IMR-90 (cell line): ENCODE measurements at places on chromosomes 16 and 17.

GRCh38 chr17:32319548-32319905, 22.4 kb downstream of the C17orf75 start:
- peak; percentile 41 for DNase-seq

DNA sequence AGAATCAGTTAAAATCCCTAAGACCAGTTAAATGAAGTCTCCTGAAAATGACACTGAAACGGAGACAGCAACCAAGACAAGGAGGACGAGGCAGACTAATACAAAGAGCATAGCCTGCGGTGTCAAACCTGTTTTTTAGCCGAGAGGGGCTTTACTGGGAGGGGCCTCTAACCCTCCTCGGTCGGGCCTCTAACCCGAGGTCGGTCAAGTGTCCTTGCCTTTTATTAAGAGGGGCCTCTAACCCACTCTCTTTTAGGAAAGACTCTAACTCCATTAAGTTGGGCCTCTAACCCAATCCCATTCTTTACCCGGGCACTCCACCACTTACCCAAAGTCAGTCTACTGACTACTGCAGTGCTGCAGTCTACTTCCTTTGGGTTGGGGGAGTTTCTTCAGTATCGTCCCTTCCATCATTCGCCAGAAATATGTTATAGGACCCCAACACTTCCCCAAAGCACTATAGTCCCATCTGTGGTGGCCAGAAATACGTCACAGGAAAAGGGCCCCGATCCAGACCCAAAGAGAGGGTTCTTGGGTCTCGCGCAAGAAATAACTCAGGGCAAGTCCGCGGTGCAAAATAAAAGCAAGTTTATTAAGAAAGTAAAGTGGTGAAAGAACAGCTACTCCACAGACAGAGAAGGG, 39.2 kb upstream of the ARL4D start:
- no peak for DNase-seq

GRCh38 chr17:69567130-69567529, 152.6 kb downstream of the MAP2K6 start:
- DNase-seq = peak; percentile 31

DNA sequence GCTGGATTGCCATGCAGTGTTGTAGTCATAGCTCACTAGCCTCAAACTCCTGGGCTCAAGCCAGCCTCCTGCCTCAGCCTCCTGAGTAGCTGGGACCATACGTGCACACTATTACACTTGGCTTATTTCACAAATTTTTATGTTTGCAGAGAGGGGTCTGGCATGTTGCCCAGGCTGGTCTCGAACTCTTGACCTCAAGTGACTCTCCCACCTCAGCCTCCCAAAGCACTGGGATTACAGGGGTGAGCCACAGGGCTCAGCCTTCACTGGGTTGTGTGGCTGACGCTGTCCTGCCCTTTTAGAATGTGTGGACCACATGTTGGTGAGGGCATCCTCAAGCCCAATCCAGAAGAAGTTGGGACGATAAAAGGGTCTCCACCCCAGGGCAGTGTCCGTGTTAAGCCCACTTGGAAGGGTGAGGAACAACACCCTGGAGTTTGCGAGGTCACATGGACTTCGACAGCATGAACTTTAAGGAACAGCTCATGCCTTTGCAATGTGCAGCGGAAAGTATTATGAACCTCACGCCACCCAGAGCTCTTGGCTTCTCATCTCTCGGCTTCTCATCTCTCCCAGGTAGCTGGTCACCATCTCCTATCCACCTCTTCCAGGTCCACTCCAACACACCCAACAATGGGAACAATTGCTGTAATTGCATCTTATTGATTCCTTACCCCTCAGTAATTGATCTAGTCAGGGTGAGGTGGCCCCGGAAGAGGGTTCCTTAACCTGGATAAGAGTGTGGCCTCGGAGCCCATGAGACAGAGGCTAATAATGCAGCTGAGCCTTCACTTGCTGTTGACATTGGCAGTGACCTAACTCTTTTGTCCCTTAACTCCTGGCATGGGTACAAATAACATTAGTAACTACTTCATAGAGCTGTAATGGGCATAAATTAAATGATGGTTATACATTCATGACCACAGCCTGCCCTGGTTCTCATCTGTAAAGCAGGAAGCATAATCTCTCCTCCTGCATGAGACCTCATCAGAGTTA, 6.7 kb downstream of the FOXL1 start:
- DNase-seq = no peak

GRCh38 chr17:32746280-32746679, 130.6 kb downstream of the MYO1D start:
- no peak for DNase-seq

GRCh38 chr17:44352828-44353671, 7.9 kb downstream of the GRN start:
- DNase-seq = no peak

- DNase-seq = no peak
These were observed 127.2 kb downstream of the HS3ST3B1 start for GRCh38 chr17:14427900-14428647.

DNA sequence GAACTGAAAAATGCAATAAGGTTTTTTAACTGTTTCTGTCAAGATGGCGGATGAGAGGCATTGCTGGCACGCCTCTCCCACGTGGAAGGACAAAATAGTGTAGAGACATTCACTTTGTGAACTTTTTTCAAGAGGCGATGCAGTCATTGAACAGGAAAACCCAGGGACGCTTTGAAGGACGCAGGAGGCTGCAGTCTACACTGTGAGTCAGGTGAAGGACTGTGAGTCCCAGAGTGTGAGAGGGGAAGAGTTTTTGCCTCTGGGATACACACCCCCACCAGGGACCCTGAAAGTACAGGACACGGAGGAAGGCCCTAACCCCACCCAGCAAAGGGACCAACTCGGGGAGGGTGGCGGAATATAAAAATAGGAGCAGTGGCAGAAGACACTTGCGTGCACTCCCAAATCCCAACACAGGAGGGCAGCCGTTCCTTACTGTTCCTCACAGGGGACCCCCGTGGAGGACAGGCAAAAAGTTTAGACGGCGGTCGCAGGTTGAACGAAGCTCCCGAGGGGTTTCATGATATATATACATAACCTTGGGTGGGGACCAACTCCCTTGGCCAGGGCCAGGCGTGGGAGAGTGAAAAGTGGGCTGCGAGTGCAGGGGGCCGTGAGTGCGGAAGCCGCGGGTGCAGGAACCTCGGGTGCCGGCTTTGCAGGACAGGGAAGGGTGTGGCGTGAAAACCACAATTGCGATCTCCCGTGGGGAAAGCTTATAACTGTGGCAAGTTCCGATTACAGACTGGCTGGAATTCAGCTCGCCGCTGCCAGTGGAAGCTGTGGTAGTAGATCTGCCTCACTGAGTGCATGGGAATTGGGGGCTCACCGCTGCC, 82.0 kb upstream of the ALOX12 start:
- DNase-seq = peak; percentile 42

- DNase-seq = no peak
These were observed 13.2 kb downstream of the ATP2A3 start for GRCh38 chr17:3951003-3951402.

- DNase-seq = no peak
These were observed 22.3 kb downstream of the MARF1 start for GRCh38 chr16:15620611-15621195.

GRCh38 chr17:64091116-64091515, 38.8 kb downstream of the ERN1 start:
- DNase-seq = peak; percentile 61

- DNase-seq = no peak
These were observed 28.8 kb downstream of the CTU2 start for GRCh38 chr16:88735121-88735520.

- DNase-seq = peak; percentile 89
These were observed 3.2 kb upstream of the CDK5RAP3 start for GRCh38 chr17:47967607-47968252.

DNA sequence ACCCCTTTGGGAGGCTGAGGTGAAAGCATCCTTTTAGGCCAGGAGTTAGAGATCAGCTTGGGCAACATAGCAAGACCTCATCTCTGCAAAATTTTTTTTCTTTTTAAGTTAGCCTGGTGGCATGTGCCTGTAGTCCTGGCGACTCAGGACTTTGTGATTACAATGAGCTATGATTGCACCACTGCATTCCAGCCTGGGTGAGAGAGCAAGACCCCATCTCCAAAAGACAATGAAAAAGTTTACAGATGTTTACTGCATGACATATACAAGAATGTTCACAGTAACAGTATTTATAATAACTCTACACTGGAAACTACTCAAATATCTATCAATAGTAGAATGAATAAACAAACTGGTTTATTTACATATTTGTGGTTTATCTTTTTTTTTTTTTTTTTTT, 33.1 kb upstream of the CCL22 start:
- peak; percentile 11 for DNase-seq

DNA sequence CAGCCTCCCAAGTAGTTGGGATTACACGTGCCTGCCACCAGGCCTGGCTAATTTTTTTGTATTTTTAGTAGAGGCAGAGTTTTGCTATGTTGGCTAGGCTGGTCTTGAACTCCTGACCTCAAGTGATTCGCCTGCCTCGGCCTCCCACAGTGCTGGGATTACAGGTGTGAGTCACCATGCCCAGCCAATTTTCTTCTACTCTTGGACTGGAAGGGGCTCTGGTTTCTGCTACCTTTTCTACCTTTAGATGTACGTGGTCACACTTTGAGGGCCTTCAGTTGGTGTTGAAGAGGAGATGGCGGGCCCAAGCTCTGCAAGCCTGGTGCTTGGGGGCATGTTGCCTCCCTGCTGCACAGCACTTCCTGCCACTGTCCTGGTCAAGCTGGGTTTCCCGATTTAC, 173.6 kb downstream of the PRKCA start:
- DNase-seq = no peak

DNA sequence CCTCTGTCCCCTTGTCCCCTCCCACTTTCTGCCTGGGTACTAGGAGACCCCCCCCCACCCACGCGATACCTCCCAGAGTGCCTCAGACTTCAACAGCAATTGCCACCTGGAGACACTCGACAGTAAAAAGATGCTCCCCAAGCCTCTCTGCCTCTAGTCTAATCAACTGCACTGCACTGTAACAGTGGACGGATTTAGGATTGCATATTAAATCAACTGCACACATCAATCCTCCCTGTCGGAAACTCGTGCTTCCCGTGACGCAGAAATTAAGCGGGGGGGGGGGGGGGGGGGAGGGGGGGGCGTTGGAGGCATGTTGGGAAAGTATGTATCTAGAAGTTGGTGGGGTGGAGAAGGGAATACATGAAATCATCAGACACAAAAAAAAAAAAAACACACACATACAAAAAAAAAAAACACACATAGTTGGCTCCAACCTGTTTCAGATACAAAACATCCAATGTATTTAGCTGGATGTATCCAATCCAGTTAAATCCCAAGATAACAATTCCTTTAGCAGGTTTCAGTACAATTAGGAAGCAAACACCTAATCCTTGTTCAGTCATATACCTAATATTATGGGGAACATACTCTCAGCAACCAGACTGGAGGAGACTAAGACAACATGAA, 29.7 kb downstream of the FAM222B start:
- peak; percentile 71 for DNase-seq

DNA sequence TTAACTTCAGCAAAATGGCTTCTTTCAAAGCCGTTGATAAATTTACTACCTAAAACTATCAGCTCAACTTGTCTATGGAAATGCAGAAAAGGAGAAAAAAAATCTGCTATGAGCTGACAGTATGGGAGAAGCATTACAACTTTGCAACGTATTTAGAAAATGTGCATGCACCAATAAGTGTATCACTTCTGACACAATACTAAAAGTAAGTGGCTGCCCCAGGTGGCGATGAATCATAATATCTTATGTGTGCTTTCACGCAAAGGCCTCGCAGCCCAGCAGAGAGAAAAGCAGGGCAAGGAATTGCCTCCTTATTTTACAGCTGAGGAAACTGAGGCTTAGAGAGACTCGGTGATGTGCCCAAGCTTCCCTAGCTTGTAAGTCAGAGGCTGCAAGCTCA, 101.8 kb downstream of the SALL1 start:
- DNase-seq = no peak

DNA sequence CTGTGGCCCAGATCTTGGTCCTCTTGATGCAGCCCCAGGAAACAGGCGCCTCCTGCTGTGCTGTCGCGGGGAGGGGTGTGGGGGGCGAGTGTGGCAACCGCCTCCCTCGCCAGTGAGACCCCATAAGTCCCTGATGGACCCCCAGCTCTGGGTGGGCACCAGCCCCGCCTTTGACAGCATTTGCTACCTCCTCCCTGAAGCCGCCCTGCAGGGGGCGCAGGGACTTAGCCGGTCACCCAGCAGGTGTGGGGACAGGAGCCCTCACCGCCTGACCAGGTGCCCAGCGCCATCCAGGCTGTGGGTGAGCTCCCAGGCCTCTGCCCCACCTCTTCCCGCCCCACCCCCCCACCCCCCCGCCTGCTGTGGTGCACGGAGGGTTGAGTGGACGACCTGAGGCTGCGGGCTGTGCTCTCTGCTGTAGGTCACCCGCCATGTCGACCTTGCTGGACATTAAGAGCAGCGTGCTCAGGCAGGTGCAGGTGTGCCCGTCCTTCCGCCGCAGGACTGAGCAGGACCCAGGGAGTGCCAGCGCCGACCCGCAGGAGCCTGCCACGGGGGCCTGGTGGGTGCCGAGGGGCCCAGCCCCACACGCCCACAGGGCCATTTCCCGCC, 4.8 kb downstream of the BAIAP3 start:
- no peak for DNase-seq

DNA sequence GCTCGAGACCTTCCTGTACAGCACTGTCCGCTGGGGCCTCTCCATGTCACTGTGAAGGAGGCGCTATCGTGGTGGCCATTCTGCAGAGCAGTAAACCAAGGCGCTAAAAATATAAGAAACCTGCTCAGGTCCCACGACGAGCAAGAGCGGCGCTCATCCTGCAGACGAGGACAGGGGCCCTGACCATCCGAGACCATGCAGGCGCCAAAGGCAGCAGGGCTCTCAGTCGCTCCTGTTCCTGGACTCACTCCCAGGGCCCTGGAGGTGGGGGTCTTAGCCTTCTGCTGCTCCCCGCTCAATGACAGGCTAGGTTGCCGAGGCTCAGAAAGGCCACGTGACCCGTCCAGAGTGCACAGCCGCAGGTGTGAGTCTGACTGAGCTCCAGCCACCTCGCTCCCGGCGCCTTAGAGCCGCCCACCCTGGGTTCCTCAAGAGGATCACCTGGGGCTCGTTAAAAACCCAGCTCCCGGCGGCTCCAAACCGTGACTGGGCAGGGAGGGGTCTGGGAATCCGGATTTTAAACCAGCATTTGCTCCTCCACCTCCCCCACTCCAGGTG, 509 bp upstream of the ATP2C2 start:
- no peak for DNase-seq
